ENCODE measurements at places on chromosomes 7 and 10.

DNA sequence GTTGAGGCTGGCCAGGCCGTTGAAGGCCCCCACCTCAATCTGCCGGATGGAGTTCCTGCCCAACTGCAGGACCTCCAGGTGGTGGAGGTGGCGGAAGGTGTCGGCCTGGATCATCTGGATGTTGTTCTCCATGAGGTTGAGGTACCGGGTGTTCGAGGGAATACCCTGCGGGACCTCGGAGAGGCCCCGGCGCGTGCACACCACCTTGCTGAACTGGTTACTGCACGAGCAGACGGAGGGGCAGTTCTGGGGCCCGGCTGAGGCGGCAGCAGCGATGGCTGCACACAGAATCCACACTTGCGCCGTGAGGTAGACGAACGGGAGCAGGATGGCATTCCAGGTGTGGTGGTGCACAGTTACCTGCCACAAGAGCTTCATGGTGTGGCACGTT lies 979 bp downstream of the LRRC4 start:
- no peak for DNase-seq

DNA sequence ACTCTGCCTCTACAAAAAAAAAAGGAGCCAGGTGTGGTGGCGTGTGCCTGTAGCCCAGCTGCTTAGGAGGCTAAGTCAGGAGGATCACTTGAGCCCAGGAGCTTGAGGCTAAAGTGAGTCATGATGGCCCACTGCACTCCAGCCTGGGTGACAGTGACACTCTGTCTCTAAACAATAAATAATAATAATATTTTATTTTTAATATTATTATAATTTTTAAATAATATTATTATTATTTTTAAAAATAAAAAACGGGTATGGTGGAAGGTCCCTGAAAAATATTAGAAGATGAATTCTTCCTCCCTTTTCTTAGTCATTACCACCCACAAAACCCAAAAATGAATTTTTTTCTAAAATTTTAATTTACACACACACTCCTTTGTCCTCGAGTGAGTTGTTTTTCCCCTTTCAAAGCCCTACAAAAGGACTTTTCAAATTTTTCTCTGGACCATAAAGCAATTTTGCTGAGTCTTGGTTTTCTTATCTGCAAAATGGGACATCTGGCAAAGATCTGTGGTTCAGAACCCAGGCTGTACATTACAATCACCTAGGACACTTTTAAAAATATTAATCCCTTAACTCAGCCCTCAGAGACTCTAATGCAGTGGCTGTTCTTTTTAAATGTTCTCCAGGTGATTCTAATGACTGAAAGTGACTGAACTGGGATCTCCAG lies 174.0 kb upstream of the NEBL start:
- DNase-seq: no peak

DNA sequence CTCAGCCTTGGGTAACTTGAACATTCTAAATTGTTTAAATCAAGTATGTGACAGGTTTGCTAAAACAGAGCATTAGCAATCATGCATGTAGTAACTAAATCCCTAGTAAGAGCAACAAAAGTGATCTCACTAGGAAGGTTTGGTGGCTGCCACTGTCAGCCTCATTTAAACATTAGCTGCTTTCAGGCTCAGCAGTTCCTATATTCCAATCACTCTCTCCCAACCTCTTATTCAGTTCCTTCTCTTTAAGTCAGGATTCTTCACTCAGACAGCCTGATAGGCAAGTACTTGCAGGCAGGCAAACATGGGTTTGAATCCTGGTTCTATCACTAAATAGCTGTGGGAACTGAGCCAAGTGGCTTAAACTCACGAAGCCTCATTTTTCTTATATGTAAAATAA lies 3.6 kb downstream of the CREB3L2 start:
- no peak for DNase-seq

GRCh38 chr10:20993830-20994527 lies 96.9 kb upstream of the NEBL start:
- no peak for DNase-seq

GRCh38 chr10:44757551-44758205 lies 153.5 kb upstream of the TMEM72 start:
- no peak for DNase-seq

- DNase-seq: no peak
Observed at GRCh38 chr7:16978358-16979244, 96.8 kb upstream of the AGR3 start.

- no peak for DNase-seq
Observed at GRCh38 chr10:97849103-97849686, 448 bp upstream of the GOLGA7B start.

DNA sequence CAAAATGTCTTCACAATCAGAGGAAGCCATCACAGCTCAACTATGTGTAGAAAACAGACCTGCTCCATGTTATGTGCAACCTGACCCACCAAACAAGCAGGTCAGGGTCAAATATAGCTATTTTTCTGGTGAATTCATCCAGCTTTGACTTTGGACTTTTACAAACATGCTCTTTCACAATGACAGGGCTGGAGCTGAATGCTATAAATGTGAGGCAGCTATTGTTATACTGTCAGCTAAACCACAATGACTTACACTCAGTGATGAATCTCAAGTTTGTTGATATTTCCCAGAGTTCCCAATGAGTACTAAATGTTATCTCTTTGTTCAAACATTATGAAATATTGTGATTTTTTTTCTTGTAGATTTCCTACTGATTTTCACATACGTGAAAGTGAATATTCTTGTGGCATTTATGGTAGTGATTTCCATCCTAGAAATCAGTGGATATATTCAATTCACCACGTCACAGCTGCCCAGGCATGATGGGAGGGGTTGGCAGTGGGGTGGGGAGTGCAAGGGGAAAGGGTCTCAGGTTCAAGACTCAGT lies 2.5 kb upstream of the ITIH2 start:
- no peak for DNase-seq
